ENCODE measurements at places on chromosomes 1 and 21.
A peak's percentile ranks its signal among the peaks of the same experiment; 100 is the strongest.

GRCh38 chr1:167220537-167221125 is at the start of gene POU2F1:
Gene POU2F1, plus strand, starts transcription at chr1:167220886. Its CDS starts 12 bp downstream, at chr1:167220898.
- peak; percentile 99 for DNase-seq

GRCh38 chr1:55503663-55504305 is 288.6 kb upstream of the USP24 start:
- DNase-seq, result no peak

DNA sequence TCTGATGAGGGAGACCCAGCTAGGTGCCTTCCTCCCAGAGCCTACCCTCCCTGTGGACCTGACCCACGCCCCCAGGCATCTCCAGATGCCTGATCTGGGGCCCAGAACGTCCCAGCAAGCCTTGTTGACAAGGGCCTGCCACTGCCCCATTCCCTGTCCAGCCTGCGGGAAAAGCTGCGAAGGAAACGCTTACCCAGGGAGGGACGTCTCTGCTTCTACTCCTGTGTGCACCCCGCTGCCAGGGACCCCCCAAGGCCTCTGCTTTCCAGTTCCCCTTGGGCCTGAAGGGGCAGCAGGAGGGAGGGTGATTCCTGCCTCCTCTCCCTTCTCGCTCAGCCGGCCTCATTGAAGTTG is 11.6 kb upstream of the CLSTN1 start:
- DNase-seq, result no peak

- DNase-seq, result no peak
Measured at GRCh38 chr21:24110846-24111245, 1496.4 kb downstream of the MRPL39 start.

GRCh38 chr1:89425056-89425455 is 61.2 kb downstream of the GBP6 start:
- no peak for DNase-seq

DNA sequence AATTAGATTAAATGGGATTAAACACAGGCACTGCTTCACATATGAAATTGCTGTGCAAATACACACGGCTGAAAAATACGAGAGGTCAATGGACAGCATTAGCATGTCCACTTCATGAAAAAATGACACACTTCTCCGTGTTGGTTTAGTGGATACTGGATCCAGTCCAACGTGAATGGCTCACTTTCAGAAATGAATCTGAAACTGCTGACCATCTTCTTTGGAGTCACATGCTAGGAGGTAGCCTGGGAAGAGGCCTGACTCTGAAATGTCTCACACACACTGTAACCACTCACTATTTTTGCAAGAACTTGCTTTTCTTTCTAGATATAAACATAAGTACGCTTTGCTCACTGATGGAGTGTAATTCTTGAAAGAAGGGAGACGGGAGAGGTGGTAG is 127.3 kb downstream of the HLCS start:
- no peak for DNase-seq

DNA sequence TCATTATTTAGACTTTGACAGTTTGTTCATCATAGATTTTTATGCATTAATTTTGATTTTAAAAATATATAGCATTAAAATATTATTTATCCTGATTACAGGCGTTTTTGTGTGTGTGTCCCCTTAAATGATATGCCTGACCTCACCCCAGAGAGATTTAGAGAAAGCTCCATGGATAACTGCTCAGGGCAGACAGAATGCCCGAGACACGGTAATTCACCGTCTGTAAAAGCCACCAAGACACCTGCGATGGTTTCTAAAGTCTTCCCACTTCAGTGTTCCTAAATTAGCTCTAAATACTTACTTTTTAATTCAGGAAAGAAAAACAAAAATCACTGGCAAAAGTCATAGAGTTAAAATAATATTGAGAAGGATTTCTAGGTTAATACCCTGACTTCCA is 350.6 kb upstream of the RUNX1 start:
- no peak for DNase-seq

DNA sequence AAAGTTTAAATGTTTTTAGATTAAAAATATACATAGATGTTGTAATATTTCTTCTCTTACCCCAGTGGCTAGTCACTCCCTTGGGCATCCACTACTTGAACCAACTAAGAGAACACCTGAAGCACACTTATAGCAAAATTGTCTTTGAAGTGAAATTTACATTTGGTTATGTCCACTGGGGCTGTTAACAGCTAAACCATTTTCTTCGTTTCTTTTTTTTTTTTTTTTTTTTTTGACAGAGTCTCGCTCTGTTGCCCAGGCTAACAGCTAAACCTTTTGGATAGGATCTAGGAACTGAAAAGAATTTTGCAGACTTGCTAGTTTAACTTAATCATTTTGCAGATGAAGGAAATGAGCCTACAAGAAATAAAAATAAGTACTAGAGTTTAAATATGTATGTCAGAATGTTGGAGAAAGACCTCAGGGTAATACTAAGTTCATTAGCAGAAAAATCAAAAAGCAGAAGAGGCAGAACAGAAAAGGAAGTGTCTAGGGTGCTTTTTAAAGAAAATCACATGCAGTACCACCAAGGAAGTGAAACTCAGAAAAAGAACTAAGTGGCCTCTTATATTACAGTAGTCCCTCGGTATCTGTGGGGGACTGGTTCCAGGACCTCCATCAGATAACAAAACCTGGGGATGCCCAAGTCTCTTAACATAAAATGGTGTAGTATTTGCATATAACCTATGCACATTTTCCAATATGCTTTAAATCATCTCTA is 11.8 kb downstream of the DRAM2 start:
- DNase-seq, result no peak

DNA sequence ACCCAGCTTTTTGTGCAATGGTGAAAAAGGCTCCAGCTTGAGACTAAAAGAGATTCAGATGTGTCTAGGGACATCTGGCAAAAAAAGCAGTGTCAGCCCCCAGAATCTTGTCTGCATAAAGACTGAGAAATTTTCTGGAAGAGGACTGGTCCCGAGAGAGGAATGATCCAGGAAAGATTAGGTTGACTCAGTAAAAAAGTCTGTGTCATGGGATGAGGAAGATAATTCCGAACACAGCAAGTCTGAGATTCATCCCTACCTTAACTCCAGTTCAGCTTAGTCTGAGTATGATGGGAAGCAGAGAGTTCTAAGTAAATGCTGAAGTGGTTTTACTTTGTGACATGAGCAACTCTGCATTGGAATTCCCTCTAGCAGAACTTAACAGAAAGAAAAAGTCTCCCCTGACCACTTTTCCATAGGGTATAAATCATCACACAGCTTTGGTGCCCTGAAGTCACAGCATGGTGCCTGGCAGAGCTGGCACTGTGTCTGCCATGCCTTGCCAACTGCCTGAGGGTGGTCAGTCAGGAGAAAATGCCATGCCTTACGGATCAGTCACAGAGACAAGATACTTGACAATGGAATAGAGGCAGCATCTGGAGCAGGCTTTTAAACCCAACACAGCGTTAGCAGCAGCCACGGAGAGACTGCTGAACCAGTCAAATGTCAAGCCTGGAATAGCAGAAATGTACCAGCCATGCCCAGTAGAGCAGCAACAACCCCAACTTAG is 153.4 kb downstream of the ZC3H11B start:
- DNase-seq, result no peak

DNA sequence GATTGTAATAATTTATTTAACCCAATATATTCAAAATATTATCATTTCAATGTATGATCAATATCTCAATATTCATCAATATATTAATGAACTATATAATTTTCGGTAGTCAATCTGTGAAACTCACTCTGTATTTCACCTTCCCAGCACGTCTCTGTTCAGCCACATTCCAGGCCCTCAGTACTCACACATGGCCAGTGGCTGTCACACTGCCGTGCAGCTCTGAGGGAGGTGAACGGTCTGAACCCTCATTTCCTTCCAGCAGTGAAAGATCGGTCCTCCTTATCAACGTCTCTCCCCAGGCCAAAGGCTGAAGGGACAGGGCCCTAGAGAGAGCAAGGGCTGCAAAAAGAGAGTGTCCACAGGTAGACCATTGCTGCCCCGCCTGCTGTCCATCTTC is 39.5 kb upstream of the ZNF124 start:
- no peak for DNase-seq

DNA sequence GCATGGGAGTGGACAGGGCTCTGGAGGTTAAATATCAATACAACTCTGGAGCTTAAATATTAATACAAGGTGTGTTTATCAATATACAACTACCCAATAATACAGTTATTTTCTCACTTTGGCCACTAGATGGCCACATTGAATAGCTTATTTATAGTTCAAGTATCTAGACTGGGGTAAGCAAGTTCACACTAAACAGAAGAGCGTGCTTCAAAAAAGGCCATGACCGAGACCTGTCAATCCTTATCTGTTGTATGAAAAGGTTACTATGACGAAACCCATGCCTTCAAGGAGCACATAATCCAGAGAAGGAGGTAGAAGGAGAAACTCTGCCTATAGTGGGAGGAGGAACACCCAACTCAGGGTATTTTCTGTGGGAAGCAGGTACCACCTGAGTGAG is 29.1 kb downstream of the CHML start:
- DNase-seq, result no peak

DNA sequence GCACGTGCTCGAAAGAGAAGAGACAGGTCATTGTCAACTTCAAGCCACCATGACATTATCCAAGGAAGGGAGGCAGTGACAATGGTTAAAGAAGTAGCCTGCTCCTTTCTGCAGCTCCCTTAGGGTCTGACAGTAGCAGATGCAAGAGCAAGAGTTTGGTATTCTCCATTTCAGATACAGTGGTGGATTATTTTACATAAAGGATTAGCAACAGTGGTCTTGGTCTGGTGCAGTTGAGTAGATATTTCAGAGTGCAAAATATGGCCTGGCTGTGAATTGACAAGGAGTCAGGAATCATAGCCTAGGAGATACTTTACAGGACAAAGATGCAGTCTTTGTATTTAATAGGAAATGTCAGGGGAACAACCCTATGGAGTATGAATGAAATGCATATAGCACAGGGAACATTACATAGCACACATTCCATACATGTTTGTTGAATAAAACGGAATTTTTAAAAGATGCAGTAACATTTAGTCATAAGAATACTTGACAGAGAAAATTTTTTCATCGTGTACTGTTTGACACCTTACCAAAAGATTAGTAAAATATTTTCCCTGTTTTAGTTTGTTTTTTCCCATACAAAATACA is 41.8 kb downstream of the CHRM3 start:
- DNase-seq, result no peak

DNA sequence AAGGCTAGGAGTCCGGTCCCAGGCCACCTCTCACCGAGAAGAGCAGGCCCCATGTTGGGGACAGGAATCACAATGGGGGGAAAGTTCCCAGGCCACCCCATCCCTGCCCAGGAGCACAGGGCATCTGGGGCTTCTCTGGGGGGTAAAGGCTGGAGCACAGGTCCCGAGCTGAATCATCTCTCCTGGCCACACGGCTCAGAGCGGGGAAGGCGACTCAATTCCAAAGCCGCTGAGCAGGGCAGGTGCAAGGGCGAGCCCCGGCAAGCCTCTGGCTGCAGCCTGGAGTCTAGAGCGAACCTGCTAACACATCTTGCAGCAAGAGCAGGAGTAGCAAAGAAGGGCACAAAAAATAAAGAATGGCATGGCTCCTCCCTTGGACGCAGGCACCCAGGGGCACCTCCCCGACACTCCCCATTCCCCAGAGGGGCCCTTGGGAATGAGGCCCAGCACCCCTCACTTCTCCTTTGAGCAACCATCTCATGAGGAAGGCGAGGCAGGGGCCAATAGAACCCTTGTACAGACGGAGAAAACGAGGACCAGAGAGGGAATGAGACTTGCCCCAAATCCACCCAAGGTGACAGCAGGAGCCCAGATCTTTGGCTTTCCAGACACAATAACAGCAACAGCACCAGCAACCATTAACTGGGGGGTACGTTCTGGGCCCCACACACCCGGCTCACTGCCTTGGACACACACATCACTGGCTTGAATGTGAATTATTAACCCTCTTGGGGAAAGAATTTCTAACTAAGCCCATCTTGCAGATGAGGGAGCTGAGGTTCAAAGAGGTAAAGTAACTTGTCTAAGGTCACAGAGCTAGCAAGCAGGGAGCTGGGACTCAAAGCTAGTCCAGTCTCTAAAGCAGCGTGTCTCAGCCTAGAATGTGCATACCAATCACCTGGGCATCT is 20.7 kb upstream of the ALDH4A1 start:
- DNase-seq, result no peak

GRCh38 chr1:85440612-85441011 is 24.3 kb downstream of the DDAH1 start:
- no peak for DNase-seq

Data from activated CD4-positive, alpha-beta T cell treated with anti-CD3 and anti-CD28 coated beads, Interleukin-2, amount 50 U/mL, for 1 hour (primary cell).